Muscle of back (tissue), 13 donors: ENCODE measurements at places on chromosomes 3 and 15.

GRCh38 chr3:155554777-155555451 is 190.0 kb downstream of the PLCH1 start:
- DNase-seq, result no peak

DNA sequence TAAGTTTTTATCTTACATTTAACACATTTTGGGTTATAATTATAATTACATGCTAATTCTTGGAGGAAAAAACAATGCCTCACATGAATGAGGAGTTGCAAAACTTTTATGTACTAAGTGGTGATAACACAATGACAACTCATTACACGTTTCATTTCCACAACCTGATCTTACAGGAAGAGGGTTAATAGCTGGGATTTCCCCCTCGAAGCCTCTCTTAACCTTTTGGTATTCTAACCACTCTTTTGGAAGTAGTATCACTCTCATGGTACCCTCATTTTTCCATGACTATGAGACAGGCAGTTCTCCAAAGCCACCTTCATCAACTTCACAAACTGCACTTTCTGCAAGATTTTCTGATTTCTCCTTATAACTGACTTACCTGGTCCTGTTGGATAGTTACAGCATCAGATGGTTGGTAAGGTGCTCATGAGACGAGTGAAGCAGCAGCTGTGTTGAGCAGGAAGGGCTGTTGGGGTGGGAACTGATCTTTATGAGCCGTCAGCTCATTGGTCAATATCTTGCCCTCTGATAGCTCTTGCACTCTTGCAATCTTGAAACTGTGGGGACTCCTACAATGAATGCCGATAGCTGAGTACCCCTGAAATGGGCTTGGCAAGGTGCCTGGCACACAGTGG is 41.6 kb downstream of the ACAN start:
- no peak for DNase-seq

DNA sequence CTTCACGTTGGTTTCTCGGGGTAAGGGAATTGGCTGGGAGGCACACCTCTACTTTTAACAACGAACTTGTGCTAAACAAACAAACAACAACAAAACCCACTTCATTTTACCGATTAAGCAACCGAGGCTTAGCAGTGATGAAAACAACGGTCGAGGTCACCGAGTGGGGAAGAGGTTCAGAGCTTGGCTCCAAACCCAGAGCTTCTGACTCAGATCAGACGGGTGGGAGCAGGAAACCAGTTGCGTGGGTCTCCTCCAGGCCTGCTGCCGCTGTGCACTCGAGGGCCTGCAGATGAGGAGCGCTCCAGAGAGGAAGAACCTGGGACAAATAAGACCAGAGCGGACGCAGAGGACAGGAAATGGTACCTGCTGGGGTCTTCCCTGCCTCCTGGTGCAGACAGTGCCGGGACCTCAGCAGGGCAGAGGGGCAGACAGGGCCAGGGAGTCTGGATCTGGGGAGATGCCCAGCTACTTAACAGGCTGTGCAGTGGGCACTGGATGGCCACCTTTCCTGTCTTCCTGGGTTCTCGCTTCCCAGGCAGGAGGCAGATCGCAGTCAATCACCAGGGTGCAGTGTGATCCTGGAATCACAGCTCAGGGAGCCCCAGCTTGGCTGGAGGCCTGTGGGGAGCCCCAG is 99.0 kb upstream of the MEF2A start:
- no peak for DNase-seq

DNA sequence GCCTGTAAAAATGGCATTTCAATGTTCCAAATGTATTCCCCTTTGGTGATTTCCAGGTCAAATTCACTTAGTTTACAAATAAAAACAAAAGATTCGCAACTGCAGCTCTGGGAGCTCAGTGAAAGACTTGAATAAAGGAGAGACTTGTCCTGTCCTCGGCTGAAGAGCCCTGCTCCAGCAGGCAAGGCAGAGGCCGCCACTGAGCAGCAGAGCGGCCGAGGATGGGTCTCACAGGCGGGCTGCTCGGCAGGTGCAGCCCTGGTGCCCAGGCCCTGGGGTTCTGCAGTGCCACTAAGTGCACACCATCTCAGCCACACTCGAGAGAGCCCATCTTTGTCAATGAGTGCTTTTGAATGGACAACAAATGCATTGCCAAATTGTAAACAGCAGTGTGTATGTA is 856.2 kb downstream of the AGBL1 start:
- no peak for DNase-seq

- peak; percentile 79 for DNase-seq
Measured at GRCh38 chr3:72888546-72889309, 882 bp downstream of the GXYLT2 start.

DNA sequence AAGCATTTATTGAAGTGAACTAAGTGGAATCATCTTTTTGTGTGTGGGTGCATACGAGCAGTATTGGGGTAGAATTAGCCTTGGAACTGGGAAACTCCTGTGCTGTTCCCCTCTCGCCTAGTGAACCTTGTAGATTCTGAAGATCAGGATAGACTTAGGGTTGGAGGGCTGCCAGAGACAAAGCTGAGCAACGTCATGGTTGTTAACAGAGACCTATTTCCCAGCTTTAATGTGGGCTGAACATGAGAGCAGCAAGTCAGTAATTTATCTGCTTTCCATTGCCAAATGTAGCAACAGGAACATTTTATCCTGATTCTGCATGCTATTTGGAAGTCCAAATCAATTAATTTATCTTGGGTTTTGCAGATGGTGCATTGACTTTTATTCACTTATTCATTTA is 246.6 kb downstream of the IL20RB start:
- DNase-seq, result peak; percentile 34

- no peak for DNase-seq
Measured at GRCh38 chr3:70108072-70108471, 108.5 kb downstream of the SAMMSON start.

- DNase-seq, result no peak
Measured at GRCh38 chr3:111415018-111415417, 127.0 kb upstream of the CD96 start.

DNA sequence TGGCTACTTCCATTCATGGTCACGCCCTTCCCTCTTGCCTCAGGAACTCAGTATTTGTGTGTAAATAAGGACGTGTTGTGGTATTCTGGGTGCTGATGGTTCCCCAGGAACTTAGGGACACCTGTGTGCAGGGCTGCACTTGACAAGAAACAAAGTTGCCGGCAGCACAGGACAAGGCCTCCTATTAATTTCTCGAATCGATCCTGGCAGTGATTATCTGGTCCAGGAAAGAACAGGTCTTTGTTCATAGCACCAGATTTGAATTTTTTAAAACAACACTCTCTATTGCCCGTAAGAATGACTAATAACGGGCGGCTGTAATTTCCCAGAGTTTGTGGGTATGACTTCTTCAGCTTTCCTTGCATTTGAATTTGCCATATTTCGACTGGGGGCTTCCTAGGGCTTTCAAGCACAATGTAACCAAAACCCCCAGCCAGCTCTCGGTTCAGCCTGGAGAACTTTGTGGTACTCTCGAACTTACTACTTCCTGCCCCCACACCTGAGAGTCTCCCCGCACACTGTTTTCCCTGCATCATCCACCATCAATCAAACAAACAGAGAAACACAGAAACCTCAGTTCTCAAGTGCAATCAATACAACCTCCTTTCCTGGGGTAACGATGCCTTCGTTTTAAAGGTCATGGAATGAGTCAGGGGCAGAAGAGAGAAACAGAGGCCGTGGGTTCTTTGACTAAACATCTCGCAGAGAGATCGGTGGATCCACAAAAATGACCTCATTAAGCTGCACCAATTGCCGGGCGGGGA is 241.7 kb upstream of the ICE2 start:
- no peak for DNase-seq

- peak; percentile 97 for DNase-seq
Measured at GRCh38 chr3:133474251-133474801, 74.5 kb downstream of the BFSP2 start.

DNA sequence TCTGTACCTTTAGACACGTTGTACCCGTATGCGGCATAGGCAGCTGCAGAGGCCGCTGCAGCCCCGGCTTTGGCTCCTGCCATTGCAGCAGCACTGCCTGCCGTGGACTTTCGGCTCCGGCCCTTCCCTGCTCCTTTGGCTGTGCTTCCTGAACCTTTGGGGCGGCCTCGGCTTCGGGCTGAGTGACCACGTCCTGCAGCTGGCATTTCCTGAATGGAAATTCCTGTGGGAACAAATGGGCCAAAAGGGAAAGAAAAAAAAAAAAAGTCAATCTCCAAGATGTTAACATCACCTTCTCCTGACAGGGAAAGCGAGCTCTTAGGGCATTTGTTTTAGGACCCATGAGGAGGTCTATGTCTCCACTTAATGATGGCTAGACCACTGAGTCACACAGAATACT is 29.6 kb downstream of the CHAC1 start:
- no peak for DNase-seq

- no peak for DNase-seq
Measured at GRCh38 chr3:67401921-67402320, 252.5 kb downstream of the SUCLG2 start.

DNA sequence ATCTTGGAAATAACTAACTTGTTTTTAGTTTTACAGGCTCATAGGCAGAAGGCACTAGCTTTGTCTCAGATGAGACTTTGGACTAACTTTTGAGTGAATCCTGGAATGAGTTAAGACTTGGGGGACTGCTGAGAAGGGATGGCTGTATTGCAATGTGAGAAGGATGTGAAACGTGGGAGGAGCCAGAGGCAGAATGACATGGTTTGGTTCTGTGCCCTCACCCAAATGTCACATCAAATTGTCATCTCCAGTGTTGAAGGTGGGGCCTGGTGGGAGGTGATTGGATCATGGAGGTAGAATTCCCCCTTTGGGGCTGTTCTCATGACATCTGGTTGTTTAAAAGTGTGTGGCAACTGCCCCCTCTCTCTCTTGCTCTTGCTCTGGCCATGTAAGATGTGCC is 28.8 kb upstream of the CCDC50 start:
- no peak for DNase-seq

GRCh38 chr15:64112904-64113303 is 17.1 kb downstream of the SNX1 start:
- no peak for DNase-seq

- peak; percentile 16 for DNase-seq
Measured at GRCh38 chr3:24220859-24221657, 273.6 kb downstream of the THRB start.

DNA sequence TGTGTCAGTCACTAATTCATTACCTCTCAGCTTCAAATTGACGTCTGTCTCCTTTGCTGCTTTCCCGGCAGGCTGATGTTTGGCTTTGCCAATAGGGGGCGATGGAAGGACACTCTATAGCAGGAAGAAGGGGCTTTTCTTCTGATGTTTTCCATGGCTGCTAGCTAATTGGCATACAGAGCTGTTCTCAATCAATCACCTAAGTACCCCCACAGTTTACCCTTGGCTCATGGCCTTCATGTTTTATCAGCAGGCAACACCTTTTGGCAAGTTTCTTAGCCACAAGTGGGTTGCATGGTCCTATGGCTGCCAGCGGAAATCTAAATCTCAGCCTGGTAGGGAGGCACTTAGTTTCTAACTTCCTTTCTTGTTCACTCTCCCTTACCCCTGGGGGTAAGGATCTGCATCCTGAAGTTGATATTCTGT is 45.0 kb downstream of the ESYT3 start:
- no peak for DNase-seq

DNA sequence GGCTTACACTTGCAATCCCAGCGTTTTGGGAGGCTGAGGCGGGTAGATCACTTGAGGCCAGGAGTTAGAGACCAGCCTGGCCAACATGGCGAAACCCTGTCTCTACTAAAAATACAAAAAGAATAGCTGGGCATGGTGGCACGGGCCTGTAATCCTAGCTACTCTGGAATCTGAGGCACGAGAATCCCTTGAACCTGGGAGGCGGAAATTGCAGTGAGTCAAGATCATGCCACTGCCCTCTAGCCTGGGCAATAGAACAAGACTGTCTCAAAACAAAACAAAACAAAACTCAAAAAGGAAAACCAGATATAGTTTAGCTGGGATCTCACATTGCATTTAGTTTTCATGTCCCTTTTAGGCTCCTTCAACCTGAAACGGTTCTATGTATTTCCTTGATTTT is 2.9 kb upstream of the USP50 start:
- DNase-seq, result no peak

GRCh38 chr3:58613236-58614132 is 36.3 kb upstream of the FAM107A start:
- no peak for DNase-seq

- DNase-seq, result no peak
Measured at GRCh38 chr3:74845081-74845480, 230.6 kb upstream of the CNTN3 start.

DNA sequence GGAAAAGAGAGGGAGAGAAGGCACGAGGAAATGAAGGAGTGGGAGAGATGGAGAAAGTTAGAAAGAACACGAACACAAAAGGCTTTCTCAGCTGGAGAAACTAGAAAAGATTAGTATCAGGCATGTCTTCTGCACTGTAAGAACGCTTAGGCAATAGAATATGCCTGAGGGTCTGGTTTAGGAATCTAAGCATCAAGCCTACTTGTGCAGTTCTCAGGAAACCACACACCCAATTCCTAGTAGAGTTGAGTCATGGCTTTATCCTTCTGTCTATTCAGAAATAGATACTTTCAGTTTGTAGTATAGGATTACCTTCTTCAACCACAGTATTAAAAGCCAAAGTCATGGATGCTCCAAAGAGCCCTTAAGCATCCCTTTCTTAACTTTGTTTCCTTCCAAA is 969.4 kb downstream of the NTRK3 start:
- DNase-seq, result no peak

DNA sequence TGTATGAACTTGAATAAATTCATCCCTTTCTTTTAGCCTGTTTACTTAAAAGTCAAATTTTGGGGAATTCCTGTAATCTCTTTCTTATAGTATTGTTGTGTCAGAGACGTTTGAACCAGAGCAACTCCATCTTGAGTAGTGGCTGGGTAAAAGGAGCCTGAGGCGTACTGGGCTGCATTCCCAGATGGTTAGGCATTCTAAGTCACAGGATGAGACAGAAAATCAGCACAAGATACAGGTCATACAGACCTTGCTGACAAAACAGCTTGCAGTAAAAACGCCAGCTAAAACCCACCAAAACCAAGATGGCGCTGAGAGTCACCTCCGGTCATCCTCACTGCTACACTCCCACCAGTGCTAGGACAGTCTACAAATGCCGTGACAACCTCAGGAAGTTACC is 94.5 kb downstream of the P3H2 start:
- no peak for DNase-seq

DNA sequence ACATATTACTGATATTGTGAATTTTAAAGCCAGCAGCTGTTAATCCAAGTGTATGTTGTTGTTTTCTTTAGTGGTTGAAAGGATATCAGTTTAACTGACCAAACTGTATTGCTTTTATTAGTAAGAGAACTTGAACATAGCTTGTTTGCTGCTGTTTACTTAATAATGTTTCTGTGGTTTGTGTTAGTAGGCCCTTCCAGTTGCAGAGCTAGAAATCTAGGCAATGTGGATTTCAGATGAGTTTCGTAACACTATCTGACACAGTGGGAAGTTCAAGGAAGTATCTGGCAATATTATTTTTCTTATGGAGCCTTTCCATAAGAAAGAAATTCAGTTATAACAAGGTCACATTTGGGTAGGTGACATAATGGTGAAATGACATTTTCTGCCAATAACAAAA is 18.5 kb downstream of the ZNF609 start:
- DNase-seq, result no peak

DNA sequence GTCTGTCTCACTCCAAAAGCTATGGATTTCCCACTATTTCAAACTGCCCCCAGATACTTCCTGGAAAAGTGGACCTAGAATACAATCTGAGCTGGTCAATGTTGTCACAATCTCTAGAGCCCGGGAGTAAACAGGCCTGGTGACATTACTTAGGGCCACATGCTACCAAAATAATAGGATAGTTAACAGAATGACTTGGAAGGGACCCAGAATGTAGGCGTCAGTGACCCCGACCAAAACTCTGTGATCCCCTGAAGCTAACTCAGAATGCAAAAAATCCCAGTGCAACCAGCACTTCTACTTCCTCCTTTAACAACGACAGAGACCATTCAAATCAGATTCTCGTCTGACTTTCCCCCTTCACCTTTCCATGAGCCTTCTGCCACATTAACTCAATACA is 51.5 kb upstream of the CDV3 start:
- DNase-seq, result no peak
